NCI-H345 (cell line): ENCODE measurements at places on chromosomes 1 and 21.
A peak's percentile ranks its signal among the peaks of the same experiment; 100 is the strongest.

- DNase-seq: no peak
Measured at GRCh38 chr1:93979040-93979717, 69.9 kb upstream of the GCLM start.

DNA sequence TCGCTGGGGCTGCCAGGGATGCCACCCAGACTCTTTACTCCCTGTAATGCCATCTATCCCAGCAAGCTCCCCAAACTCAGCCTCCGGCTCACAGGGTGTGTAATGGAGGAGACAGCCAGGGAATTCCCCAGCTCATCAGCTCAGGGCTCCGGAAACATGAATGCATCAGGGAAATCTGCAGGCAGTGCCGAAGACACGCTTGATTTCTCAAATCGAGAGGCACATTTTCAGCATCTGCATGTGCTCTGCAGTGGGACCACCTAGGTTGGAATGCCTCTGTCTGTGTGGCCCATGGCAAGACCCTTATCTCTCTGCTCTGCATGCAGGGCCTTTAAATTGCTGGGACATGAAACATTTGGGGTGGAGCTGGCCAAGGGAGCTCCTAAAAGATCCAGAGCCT is 170.1 kb downstream of the TRABD2B start:
- no peak for DNase-seq

- DNase-seq: no peak
Measured at GRCh38 chr1:100423832-100424337, 71.6 kb downstream of the CDC14A start.

DNA sequence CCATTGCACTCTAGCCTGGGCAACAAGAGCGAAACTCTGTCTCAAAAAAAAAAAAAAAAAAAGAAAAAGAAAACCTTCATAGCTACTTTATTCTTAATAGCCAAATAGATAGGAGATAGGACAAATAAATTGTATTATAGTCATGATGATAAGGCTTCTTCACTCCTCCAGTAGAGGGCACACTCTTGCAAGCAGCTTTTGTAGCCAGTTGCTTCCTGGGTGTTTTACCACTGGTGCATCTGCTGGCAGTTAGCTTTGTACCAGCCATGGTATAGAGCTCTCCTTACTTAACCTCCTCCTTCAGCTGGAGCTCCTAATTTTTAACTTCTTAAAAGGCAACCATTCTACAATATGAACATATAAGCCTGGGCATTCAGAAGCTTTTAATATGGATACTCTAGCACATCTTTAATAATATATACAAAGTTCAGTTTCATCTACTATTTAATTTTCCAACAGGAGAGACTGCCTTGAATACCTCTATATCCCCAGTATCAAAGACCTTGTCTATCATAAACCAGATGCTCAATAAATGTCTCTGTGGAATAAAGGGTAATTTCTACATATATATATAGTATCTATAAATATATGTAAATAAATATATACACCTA is 35.8 kb downstream of the EVI5 start:
- peak; percentile 63 for DNase-seq

GRCh38 chr21:36788120-36788638 is 89.3 kb downstream of the SIM2 start:
- DNase-seq: no peak

DNA sequence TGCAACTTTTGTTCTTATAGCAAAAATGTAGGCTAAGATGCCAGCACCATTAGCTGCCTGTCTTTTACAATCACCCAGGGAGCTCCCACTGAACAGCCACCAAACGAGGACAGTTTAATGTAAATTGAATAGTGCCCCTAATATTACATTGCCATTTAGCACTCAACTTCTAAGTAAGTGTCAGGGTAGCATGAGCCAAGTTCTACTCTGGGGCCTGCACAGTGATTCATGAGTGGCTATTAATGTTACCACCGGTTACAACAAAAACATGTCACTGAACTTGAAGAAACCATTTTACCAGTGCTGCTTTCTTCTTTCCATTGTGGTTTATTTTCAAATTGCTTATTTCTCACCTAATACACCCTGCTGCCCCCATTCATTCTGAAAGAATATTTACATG is 295.6 kb upstream of the RRP15 start:
- no peak for DNase-seq
